ENCODE measurements at places on chromosomes 1 and 21.

DNA sequence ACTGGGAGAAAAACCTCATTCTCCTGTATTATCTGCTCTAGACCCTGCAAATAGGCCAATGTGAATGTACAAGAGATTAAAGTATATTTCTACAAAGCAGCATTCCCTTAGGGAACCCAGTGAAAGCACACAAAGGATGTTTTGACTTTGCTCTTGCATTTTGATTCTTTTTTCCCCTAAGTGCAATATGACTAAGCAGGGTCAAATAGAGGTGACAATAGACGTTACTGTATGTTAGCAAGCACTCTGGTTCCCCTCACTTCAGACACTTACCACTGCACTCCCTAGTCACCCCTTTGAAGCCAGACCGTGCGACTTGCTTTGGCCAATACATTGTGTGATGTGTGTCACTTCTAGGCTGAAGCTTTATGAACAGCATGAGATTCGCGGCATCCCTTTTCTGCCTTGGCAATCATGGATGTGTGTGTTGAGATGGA is 209.7 kb downstream of the RHOU start:
- H3K4me3 ChIP-seq, result no peak overlapping the region
- H3K27me3 ChIP-seq, result peaks cover 8% of the 10 kb centered on the region
- H3K4me1 ChIP-seq, result peaks cover 2% of the 10 kb centered on the region
- H3K27ac ChIP-seq, result no peak overlapping the region
- no peaks in the 10 kb centered on the region for H3K36me3 ChIP-seq

DNA sequence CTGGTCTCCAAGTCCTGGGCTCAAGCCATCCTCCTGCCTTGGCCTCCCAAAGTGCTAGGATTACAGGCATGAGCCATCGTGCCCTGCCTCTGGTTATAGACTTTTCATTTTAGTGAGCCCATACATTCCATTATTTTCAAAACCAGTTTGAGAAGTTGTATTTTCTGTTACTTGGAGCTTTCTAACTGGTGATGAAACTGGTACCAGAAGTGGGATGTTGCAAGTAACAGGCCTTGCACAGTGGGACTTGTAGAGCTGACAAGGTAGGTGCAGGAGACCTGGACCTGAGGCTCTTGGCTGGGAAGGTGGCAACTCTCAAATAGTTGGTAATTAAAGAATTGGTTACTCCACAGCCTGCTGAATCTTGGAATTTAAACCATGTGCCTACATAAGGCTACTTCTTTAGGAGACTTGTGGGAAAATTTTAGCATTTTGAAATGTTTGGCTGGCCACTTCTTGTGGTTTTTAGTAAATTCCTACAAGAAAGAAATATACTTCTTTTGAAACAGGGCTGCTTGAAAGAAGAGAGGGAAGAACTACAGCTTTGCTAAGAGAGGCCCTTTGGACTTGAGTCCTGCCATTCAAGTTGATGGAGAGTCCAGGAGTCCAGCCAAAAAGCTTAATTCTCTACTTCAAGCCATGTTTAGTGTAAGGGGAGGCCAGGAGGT is 9.8 kb upstream of the ALPL start:
- H3K36me3 ChIP-seq, result no peaks in the 10 kb centered on the region
- no peak overlapping the region for H3K4me3 ChIP-seq
- no peak overlapping the region for H3K27ac ChIP-seq
- H3K4me1 ChIP-seq, result no peaks in the 10 kb centered on the region
- DNase-seq, result no peak

- H3K4me1 ChIP-seq, result no peaks in the 10 kb centered on the region
- H3K36me3 ChIP-seq, result no peaks in the 10 kb centered on the region
- no peak overlapping the region for H3K4me3 ChIP-seq
- no peak overlapping the region for H3K27ac ChIP-seq
Measured at GRCh38 chr1:245258271-245258920, 103.6 kb downstream of the KIF26B start.

DNA sequence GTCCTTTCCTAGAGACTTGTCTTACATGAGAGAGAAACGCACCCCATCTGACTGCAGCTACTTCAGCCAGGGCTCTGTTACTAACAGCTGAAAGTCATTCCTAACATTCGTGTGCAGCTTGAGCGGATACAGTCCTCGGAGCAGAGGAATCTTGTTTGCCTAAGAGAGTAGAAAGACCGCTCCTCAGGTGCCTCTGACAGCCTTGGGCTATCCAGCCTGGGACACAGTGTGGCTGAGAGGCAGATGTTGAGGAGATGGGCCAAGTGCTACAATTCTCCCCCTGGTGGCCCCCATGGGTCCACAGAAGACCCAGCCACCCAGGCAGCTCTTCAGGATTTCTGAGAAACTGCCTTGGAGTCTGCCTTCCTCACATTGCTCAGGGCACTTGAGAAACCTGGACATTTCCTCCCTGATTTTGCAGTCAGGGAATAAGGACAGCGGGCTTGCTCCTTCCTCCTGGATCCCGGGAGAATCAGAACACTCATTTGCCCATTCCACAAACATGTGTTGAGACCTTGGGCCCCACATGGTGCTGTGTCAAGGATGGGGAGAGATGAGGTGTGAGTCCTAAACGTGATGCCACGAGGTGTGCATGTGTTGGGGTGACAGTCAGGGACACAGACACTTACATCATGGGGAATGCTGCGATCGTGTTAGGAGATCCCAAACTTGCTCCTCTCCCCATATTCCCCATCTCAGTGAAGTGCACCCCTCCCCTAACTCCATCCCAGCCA is 13.1 kb downstream of the TRIM62 start:
- H3K36me3 ChIP-seq, result peaks cover 4% of the 10 kb centered on the region
- DNase-seq, result no peak
- H3K4me3 ChIP-seq, result no peak overlapping the region
- H3K27me3 ChIP-seq, result no peaks in the 10 kb centered on the region

GRCh38 chr1:66350001-66350547 is 183.9 kb upstream of the SGIP1 start:
- peak; percentile 62 for DNase-seq
- H3K4me1 ChIP-seq, result peaks cover 95% of the 10 kb centered on the region
- peaks cover 52% of the 10 kb centered on the region for H3K36me3 ChIP-seq
- no peaks in the 10 kb centered on the region for H3K27me3 ChIP-seq
- H3K4me3 ChIP-seq, result peak overlapping the region; percentile 75
- H3K27ac ChIP-seq, result peak overlapping the region; percentile 95

DNA sequence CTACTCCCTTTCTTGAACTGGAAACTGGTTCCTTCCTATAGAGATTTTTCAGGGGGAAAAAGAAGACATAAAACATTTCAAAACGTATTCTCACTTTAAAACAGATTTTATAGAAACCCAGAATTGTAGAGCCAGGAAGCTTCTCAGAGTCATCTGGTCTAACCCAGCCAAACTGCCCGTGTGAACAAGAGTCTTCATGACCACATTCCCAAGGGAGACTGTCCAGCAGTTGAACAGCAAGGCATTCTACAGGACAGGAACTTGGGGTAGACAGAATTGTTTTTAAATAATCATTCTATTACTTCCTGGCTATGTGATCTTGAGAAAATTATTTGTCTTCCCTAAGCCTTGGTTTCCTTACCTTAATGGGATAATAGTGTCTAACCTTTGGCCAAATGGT is 163.5 kb upstream of the IVNS1ABP start:
- H3K36me3 ChIP-seq, result no peaks in the 10 kb centered on the region
- no peak for DNase-seq
- H3K27ac ChIP-seq, result no peak overlapping the region
- H3K27me3 ChIP-seq, result no peaks in the 10 kb centered on the region
- H3K4me3 ChIP-seq, result no peak overlapping the region

Data from activated naive CD4-positive, alpha-beta T cell treated with anti-CD3 and anti-CD28 coated beads, Interleukin-2, amount 10 ng/mL, durations not matched to agents 7 days and 5 days (primary cell).